NCI-H1105 (cell line): ENCODE measurements at places on chromosomes 5 and 9.

DNA sequence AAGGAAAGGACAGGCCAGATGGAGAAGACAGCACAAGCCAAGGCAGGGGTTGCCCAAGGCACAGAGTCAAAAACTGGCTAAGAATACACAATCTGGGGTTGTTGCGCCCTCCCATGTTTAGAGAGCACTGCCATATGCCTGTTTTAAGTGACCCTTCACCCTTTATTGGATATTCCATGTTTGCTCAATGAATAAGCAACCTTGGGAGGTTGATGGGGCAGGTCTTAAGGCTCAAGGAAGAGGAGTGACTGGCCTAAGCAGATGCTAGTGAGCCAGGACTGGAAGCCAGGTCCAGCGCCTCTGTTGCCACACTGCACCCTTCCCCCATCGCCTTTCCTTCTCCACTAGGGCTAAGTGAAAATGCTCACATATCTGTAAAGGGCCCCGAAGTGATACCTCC is 6.7 kb downstream of the TXN start:
- no peak for DNase-seq

- no peak for DNase-seq
Observed at GRCh38 chr5:6343951-6344592, 34.3 kb downstream of the MED10 start.

DNA sequence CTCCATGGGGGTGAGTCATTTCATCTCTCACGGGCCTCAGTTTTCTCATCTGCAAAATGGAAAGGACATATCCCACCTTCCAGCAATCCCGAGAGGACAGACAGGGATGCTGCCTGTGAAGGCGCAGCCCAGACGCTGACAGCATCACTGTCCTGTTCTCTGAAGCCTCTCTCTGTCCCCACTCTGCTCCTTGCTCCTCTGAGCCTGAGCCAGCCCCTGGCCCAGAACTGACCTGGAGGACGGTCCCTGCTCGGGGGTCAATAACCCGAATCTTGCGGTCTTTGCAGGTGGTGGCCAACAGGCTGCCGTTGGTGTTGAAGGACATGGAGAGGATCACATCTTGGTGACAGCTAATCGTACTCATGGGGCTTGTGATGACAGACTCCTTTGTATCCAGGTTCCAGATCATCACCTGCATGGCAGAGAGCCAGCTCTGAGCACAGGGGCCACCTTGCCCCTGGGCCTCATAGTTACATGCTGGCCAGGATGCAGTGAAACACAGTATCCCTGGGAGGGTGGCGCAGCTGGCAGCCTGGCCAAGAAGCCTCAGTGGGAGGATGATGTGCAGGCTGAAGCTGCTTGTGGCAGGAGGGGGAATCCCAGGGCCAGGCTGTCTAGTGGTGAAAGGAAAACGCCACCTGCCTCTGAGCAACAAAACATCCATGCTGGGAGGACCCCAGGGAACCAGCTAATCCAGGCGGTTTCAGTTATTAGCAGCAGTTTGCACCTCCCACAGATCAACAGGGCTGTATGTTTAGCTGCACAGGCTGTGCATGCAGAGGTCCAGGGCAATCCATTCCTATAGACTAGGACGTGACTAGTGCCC is 14.0 kb upstream of the TRIM14 start:
- peak; percentile 74 for DNase-seq

DNA sequence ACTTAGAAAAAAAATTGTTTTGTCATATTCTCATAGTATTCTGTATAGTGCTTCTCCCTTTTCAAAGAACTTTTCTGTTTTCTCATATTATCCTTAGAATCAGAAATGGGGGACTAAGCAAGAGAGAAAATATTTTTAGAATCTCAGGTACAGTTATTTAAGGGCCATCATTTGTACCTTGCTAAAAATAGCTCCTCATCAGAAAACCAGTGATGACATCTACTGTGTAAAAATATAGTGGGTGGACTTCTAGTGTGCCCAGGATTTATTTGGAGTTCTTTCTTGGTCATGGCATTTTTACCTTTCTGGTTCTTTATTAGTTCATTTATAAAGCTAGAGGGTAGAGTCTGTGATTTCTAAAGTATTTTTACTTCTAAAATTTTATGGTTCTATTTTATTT is 82.5 kb downstream of the CSNK1G3 start:
- no peak for DNase-seq

DNA sequence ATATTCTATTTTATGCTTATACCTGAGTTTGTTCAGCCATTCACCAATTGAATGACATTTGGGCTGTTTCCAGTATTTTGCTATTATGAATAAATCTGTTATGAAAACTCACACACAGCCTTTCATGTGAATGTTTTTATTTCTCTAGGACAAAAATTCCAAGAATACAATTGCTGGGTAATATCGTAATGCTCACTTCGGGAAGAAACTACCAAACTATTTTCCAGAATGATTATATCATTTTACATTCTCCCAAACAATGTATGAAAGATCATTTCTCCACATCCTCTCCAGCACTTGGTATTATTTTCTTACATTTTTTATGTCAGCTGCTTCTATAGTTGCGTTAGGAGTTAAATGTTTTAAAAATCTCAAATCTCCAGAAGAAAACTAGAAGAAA is 58.3 kb upstream of the LHFPL2 start:
- no peak for DNase-seq

GRCh38 chr9:117737721-117738226 is 33.6 kb downstream of the TLR4 start:
- DNase-seq = no peak

DNA sequence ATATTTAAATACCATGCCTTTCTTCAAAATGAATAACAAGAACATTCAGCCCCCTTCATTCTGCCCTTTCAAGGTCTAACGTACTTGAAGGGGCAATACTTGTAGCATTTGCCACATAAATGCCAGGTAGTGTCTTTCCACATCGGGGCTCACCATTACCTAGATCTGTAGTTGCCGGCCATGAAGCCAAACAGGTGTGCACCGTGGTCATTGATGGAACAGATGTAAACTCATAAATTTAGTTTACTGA is 193.0 kb downstream of the CD180 start:
- DNase-seq = no peak

- DNase-seq = no peak
Observed at GRCh38 chr5:152717393-152717792, 312.3 kb upstream of the NMUR2 start.

DNA sequence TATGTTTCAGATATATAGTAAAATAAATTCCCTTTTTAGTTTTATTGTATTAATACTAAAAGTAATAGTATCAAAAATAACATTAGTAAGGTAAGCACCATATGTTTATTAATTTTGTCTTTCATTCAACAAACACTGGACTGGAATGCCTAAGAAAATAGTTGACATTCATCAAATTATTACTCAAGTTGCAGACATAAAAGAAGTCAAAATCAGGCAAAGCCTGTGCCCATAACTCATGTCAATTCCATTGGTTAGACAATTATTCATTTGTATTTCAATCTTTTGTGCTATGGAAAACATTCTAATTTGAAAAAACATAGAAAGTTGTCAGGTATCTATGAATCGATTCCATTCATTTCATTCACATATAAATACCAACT is 158.9 kb downstream of the CEMIP2 start:
- no peak for DNase-seq

DNA sequence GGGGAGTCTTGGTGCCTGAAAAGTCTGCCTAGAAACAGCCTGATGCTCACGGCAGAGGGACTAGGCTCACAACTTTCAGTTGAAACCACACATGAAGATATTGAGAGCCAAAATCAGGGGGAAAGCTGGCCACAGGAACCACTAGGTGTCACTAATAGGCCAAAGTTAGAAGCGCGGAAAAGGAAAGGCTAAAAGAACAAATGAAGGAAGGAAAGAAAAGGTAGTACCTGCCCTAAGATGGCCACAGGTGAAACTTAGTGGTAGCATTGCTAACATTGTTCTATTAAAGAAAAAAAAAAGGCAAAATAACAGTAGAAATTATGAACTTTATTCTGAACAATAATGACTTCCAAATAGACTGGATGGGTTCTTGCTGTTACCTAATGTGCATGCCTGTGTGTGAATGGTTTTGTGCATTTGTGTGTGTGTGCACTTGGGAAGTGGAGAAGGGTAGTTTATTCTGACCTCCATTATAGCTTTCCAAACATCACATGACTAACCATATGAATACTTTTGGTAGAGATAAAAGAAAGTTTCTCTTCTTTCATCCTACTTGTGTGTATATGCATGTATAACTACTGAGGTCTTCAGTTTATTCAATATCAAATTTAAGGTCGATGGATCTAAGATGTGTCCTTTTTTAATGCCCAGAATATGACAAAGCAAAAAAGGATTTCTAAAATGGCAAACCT is 2.1 kb upstream of the RFESD start:
- peak; percentile 12 for DNase-seq

- no peak for DNase-seq
Observed at GRCh38 chr9:3087697-3088096, 243.8 kb upstream of the PUM3 start.

- no peak for DNase-seq
Observed at GRCh38 chr9:76352026-76352620, 42.1 kb downstream of the RFK start.

DNA sequence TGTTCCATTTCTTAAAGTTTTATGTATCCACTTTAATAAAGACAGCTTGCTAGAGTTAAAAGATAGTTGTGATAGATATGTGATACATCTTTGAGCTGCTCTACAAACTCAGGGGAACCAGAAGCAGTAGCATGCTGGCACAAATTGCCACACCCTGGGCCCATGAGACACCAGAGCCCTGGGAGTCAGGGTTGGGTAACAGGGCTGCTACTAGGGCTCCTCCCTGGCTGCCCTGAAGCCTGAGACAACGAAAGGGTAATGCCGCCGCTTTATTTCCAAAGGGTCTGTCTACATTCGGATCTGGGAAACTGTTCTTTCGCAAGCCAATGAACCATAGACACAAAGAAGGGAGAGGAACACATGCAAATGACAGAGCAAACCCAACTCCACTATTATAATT is 29.2 kb downstream of the PTPN3 start:
- DNase-seq = no peak

DNA sequence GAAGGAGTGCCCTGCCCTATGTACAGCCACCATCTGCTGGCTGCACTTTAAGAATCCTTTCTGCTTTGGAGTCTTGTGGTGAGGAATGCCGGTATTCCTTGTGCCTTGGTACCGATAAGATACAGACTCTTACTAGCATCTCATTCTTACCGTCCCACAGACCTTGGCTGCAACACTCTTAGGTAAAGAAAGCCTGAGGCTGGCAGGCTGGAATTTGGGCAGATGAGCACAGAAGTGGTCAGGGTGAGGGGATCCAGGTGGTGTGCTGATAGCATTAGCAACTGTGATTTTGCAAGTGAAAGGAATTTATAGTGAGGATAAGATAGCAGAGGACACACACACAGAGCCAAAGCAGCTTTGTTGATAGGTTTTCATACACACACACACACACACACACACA is 198.1 kb downstream of the ENC1 start:
- no peak for DNase-seq

- DNase-seq = no peak
Observed at GRCh38 chr5:150487199-150488061, 20.5 kb upstream of the NDST1 start.

GRCh38 chr5:141330299-141331080 is at the start of gene PCDHGA1:
TSS of gene PCDHGA1 (plus strand) at chr5:141330514.
- peak; percentile 43 for DNase-seq

DNA sequence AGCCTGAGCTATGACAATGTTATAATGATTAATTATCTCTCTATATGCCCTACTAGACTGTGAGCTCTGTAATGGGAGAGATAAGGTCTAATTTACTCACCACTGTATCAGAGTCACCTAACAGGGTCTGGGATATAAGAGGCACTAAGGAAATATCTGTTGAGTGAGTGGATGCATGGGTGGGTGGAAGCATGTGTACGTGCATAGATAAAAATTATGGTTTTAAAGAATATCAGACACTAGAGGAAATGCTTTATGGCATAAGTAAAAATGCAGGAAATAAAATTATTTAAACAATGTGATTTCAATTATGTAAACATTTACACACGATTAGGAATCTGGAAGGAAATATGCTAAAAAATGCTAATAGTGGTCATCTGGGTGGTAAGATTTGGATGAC is 137.8 kb downstream of the SPOCK1 start:
- no peak for DNase-seq

DNA sequence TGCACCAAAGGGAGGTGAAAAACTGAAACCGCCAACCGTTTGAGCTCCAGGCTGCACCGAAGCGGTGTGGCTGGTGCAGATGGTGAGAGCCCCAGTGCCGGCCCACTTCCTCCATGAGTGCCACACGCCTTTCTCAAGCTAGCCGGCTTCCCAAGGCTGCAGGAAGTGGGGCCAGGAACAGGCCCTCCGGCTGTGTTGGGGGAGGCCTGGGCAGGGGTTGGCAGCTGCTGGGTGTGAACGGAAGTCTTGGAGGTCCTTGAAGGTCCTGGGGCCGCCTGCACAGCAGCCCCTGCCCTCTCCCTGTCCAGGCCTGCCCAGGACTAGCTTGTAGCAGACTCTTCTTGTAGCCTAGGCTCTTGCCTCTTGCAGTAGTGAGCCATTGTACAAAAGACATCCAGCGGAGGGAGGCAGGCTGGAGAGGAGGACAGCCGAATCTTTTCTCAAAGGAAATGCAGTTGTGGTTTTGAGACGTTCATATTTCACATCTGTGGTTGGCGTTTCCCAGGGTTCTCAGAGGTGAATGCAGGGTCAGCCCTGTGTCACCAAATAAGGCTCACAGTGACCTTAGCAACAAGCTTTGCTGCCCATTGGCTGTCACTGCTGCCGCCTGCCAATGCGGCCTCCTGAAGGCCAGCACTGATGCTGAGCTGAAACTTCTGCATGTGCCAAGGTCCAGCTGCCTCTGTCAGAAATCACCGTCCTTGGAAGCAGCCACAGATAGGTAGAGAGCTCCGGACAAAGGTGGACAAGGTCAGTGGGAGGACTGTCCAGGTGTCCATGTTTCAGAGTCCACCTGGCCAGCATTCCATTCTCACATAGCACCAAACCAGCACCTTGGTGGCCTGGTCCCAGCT is 23.9 kb downstream of the IRF1 start:
- DNase-seq = no peak

GRCh38 chr5:115355767-115356381 is 59.4 kb upstream of the CCDC112 start:
- DNase-seq = no peak

DNA sequence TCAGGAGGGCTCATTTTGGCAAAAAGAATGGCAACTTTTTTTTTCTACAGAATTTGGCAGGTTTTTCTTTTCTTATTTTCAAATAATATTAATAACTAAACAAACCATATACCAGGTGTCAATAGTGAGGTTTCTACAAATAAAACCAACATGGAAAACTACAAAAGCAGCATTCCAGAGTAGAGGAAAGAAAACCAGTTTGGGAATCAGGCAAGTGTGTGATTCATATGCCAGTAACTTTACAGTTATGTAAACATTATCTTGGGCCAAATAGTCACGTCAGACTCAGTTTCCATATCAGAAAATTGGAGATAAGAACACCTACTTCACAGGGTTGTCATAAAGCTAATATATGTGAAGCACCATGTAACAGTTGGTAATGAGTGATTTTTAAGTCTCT is 51.7 kb downstream of the FBXW11 start:
- no peak for DNase-seq
